ENCODE measurements at places on chromosomes 16 and 17.

DNA sequence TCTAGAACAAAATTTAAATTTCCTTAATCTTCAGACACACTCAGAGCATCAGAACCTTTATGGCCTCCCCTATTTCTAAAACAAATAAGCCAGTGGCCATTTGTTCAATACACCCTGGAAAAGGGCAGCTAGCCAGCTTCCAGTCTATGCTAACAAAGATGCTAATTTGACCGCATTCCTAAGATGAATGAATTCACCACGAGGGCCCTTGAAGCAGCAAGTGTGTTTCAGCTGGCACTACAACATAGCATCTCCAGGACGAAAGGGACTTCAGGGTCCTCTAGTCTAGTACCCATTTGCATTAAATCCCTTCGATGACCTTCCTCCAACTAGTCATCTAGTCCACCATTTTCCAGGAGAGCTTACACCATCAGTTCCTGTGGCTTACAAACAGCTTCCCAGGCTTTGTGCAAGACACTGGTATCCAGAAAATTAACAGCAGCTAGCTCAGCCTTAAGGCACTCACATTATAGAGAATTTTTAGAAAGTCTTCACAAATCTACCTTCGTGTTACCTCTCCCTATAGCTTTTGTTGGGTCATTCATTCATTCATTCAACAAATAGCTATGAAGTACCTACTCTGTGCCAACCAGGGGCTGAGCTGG, 10.9 kb downstream of the KRT37 start:
- no peak for DNase-seq

DNA sequence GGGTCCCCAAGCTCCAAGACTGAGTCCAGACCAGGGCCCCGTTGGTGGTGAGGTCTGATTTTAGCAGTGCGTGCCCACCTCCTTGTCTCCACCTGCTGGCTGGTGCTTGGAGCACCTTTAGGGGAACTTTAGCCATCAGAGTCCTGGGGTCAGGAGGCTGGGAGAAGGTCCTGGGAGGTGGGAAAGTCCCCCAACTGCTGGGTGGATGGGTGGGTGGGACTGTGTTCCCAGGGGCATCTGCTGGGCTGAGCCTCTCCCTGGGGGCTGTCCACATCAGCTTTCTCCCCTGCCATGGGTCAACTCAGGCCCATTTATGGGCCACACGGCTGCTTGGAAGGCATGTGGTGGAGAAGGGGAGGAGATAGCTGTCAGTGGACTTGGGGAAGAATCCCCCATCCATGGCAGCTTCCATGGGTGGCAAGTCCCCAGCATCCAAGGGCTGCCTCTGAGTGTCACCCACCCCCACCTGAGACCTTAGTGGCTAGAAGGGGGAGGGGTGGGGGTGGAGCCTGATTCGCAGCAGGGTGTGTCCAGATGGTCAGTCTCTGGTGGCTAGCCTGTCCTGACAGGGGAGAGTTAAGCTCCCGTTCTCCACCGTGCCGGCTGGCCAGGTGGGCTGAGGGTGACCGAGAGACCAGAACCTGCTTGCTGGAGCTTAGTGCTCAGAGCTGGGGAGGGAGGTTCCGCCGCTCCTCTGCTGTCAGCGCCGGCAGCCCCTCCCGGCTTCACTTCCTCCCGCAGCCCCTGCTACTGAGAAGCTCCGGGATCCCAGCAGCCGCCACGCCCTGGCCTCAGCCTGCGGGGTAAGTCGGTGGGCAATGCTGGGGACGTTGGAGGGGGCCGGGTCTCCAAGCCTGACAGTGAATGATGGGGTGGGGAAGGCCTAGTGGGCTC, at the start of gene TRPV2:
Gene TRPV2, plus strand, starts transcription at position 541 of the 894 bp plus-strand sequence. CDS start 2,098 bp downstream, outside the sequence.
- DNase-seq, result peak; percentile 60

GRCh38 chr17:81022344-81022676, 12.6 kb upstream of the BAIAP2 start:
- DNase-seq, result no peak

DNA sequence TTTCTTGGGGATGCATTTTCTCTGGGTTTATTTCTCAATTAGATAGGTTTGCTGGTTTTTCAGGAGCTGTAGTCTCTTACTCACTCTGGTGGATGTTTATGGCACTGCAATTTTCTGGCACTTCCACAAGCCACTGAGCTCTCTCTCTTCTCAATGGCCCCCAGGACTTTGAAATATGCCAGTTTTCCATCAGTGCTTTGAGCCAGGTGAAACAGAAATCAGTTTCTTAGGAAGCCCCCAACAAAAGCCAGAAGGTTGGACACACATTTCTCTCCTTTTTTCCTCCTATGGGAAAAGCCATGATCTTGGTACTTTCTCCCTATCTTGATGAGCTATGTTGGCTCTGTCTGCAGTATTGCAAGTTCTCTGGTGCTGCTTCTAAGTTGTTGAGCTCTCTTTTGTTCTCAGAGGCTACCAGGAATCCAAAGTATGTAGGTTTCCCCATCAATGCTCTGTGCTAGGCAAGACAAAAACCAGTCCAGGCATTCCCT, 90.7 kb upstream of the SMIM36 start:
- DNase-seq, result peak; percentile 76

GRCh38 chr17:1714427-1714979, 4.3 kb upstream of the TLCD2 start:
- DNase-seq, result peak; percentile 86

DNA sequence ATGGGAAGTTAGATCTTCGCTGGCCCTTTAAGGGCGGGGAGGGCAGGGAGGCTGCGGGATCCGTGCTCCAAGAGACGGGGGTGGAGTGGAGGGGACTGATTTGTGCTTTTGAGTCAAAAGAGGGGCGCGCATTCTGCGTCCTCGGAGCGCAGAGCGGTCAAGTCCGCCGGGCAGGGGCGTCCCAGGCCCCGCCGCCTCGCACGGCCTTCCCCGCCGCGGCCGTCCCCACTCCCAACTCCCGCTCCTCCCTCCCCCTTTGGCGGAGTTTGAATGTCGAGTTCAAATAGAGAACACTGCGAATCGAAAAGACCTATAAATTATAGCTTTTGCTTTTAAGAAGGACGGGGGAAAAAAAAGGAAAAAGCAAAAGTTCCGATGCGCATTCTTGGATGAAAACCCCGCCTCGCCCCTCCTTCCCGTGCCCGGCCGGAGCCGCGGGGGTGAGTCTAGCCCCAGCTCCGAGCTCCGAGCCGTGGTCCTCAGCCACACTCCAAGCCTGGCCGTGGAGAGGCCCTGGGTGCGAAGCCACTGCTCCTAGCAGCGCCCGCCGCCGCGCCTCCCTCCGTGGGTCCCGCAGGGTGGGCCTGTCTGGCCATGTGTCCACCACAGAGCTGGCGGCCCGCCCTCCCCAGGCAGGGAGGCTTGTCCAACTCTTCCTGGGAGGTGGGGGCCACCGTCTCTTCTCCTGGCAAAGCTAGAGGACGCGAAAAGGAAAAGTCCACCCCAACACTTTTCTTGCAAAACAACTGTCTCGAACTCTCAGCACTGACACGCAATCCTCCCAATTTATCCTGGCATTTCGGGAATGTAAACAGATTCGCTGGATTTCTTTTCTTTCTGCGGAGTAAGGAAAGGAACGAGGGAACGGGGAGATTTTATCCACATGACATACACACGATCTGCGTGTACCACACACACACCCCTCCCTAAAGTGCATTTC, 3.6 kb downstream of the CBX8 start:
- DNase-seq, result no peak
